NCI-H1048 (cell line): ENCODE measurements at places on chromosomes 2 and 18.

- no peak for DNase-seq
Observed at GRCh38 chr2:96271995-96272394, 6.0 kb downstream of the CIAO1 start.

DNA sequence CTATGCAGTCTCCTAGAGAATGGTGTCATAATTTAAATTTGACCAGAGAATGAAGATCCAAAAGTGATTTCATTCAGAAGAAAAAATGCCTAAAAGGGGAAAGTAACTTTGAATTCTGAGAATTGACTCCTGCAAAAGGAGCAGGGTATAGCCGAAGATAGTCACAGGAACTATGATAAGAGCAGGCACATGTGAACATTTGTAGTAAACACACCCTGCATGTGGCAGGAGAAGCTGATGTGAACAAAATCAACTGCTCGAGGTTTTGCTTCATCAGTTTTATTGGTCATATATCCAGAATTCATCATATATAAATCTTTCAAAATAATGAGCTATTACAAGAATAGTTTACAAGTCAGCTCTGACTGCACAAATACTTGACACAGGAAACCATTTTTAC, 14.0 kb downstream of the MCFD2 start:
- no peak for DNase-seq

DNA sequence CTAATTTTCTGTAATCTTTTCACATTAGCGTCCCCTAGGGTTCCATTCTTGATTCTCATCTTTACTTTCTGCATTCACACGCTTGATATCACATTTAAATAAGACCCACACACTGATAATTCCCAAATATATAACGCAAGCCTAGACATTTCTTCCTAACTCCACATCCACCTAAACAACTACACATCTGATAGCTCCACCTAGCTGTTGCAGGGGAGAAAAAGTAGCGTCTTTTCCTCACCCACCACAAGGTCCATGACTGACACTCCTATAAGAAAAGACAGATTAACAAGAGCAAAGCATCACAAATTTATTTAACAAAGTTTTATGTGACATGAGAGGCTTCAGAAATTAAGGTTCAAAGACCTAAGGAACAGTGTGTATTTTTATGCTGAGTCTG, 862.2 kb upstream of the DDX18 start:
- DNase-seq, result no peak

DNA sequence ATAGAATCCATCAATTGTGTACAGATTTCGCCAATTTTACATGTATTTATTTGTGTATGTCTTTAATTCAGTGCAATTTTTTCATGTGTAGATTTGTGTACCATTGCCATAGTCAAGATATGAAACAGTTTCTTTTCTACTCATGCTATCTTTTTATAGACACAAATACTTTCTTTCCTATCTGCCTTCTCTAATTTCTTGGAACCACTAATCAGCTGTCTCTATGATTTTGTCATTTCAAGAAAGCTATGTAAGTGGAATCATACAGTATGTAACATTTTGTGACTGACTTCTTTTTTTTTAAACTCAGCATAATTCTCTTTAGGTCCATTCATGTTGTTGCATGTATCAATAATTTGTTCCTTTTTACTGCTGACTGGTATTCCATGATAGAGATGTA, 33.3 kb downstream of the KIAA1328 start:
- DNase-seq, result no peak

DNA sequence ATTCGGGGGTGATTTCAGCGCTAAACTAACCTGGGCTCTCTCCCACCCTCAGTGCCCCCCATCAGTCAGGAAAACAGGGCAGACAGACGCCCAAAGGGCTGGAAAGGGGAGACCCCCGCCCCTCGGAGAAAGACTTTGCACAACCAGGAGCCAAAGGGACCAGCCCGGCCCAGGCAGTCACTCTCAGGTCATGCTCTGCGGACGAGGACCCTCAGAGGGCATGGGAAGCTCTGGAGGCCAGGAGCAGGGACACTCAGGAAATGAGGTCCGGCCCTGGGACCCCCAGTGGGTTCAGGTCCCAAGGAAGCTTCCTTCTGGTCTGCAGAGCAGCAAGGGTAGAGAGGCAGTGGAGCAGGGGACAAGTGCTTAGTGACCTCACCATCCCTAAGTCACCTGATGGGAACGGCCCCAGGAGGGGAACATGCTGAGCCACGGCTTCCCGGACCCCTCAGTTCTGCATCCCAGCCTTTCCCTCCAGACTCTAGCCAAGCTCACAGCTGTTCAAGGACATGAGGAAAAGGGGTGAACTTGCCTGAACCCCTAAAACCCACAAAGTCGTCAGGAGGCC, 88.0 kb upstream of the GPC1 start:
- DNase-seq, result no peak

- no peak for DNase-seq
Observed at GRCh38 chr2:83224591-83225200, 1234.4 kb downstream of the SUCLG1 start.

DNA sequence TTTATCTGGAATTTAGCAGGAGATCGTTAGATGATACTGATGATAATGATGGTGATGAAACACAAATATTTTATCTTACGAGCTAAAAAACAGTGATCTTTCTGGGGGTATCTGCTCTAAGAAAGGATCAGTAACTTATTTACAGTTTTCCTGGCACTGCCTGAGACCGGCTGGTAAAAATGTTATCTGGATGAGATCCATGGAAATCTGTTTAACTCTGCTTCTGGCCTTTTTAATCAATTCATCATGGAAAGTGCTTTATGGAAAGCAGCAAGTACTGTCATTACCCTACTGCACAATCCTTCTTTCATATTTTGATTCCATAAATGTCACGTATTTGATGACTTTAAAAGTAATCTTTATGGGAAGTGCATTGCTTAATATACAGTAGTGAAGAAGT, 612.7 kb upstream of the GCFC2 start:
- no peak for DNase-seq

- no peak for DNase-seq
Observed at GRCh38 chr2:226488034-226488433, 311.6 kb downstream of the IRS1 start.

DNA sequence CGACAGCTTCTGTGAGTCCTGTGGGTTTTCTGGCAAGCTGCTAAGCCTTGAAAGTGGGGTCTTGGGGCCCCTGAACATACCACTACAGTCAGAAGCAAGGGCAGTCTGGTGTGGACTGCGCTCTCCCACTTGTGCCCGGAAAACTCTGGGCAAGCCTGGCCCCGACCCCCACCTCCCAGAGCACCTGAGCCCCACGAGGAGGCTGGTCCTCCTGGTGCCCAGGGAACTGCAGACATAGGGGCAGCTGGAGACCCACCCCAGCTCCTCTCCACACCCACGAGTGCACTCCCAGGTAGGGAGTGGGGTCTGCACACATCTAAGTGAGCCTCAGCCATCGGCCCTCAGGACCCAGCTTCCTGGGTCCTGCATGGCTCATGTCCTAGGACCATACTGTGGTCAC, 16.2 kb upstream of the GPC1 start:
- DNase-seq, result no peak

GRCh38 chr2:202002381-202002780, 31.3 kb upstream of the FZD7 start:
- no peak for DNase-seq

DNA sequence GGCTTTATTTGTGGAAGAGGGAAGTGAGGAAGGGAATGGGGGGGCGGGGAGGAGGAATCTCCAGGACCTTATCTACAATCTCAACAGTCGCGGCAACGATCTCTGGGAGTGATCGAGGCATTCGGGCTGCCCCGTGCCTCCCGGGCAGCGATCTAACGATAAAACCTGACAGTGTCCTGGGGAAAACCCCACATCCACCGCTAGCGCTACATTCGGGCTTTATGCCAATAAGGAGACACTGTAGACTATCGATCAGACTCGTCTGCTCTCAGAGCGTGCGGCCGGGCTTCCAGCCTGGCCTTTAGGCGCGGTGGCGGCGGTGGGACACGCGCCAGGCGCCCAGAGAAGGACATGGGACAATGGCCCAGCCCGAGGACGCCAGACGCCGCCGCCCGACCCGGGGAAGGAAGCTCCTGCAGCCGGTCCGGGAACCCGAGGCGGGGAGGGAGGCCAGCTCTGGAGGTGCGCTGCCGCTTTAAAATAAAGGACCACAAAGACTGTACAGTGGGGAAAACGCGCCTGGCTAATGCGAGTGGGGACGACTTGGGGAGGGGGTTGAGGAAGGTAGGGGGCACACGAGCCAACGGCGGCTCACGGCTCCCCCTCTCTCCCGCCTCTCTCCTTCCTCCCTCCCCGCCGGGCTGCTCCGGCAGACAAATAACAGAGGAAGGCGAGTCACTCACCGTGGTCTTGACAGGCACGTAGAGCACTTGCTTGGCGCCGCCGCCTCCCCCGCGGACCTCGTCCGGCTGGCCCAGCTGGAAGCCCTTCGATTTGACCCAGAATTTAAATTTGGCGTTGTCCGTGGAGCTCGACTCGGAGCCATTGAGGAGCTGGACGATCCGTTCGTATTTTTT, 2.2 kb downstream of the NOL4 start:
- no peak for DNase-seq
